ENCODE measurements at places on chromosomes 11 and 22.
A peak's percentile ranks its signal among the peaks of the same experiment; 100 is the strongest.

DNA sequence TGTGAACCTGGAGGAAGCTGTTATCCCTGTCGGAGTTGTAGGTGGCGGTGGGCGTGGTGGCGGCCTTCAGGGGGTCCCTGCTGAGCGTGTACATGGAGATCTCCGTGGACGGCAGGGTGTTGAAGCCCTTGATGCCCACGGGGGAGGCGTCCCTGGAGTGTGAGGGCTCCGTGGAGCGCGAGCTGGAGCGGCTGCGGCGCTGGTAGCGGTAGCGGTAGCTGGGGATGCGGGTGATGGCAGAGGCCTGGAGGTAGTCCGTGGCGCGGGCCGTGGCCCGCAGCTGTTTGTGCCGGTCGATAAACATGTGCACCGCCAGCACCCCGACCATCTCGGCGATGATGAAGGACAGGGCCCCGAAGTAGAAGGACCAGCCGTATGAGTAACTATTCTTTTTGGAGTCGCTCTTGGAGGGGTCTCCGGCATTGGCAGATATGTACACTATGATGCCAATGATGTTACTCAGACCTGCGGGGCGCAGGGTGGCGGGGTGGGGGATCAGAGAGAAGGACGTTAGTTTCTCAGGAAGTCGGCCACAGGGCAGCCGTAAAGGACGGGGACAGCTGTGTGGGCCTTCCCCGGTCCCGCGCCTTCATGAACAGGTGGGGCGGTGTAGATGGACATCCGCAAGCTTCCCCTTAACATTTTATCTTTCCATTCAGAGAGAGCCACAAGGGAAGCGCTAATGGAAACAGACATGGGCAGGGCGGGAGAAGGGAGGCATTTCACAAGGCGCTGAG lies 35.6 kb upstream of the EIF3D start:
- no peak for DNase-seq

GRCh38 chr22:43310311-43310710 lies 32.9 kb downstream of the SCUBE1 start:
- DNase-seq: no peak

DNA sequence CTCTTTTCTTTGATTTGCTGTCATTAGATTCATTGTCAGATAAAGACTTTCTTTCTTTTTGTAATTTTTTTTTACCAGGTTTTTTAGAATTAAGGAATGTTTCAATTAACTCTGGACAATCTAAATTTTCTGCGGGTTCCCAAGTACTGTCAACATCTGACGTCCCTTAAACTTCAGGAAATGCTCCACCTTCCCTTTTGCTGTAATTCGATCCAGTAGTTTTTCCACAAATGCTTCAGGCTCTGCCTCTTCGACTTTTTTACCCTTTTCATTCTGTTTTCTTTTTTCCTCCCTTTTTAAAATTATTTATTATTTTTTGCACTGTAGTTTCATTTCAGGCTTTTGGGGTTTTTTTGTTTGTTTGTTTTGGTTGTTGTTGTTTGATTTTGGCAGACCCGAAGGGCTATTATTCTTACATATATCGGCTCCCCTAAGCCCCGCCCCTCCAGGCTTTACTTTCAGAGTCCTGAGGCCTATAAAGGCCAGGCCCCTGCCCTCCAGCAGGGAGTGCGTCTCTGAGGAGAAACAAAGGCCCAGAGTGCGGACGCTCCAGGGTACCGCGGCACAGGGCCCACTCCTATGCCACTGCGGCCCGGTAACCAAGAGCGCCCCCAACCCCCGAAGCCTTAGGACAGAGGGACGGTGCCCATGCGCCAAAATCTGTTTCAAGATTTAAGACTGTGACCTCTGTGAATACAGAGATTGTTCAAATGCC lies 116.4 kb downstream of the TYR start:
- DNase-seq: peak; percentile 8

GRCh38 chr22:50621356-50621880 lies 6.5 kb downstream of the ARSA start:
- DNase-seq: no peak

DNA sequence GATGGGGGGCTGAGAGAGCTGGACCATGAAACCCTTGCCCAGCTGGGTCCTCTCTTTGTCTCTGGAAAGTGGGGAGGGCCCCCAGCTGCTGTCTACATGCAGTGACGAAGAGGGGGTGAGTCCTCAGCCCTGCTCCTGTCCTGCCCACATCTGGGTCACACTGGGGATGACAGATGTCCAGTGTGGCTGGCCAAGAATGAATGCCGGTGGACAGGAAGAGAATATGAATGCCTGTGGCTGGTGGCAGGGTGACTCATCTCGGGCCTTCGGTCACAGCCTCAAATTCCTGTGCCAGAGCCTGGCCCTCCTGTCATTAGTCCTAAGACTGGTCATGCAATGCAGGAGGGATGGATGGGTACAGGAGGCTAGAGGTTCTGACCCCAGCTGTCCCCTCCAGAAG lies 2.2 kb upstream of the PNPLA3 start:
- DNase-seq: no peak

GRCh38 chr11:73375830-73376159 lies 404 bp upstream of the RELT start:
- no peak for DNase-seq

DNA sequence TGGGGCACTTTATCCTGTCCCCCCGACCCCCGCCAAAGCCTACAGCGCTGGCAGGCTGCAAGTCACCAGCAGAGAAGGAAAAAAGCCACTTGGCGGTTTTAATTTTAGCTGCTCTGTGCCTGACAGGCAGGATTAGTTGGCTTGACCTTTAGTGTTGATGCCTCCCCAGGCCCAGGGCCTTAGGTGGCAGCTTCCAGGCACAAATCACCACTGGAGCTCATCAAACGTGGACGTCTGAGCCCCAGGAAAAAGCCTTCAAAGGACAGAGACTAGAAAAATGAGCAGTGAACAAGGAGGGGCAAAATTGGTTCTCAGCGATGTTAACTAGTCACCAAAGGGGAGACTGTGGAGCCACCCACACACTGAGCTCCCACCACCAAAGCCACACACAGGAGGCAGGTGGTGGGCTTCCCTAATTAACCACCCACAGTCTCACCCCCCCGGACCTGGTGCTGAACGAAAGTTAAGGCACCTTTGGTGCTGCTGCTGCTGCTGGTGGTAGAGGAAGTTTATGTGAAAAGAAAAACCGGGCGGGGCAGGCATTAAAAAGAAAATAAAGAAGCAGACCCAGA lies 4.4 kb upstream of the PYGM start:
- DNase-seq: no peak

DNA sequence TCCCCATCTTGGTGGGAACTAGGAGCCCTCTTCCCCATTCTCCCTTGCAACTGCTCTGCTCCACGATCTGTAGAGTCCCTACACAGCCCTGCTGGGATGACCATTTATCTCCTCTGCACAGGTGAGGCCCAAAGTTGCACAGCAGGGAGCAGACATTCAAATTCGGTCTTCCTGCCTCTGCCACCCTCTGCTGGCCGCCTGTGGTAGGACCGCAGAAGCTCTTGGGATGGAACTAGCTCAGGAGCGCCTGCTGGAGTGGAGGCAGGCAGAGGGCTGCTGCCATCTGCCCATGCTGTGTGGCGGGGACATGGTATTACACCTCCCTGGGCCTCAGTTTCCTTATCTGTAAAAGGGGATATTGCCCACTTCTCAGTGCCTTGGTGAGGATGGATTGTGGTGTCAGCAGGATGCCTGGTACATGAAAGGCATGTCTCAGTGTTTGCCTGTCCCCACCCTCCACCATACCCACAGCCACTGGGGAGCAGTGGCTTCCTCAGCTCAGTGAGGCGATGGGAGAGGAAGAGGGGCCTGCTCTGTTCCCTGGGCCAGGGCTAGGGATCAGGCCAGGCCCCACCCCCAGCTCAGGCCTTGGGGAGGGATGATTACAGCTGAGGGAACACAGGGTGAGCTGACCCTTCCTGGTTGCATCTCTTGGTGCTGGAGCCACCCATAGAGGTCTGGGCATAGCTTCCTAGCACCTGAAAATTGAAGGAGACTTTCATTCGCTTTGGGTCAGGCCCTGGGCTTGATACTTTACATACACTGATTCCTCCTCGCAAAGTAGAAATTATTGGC lies 11.3 kb upstream of the OMP start:
- peak; percentile 63 for DNase-seq

- no peak for DNase-seq
Observed at GRCh38 chr11:83023410-83023809, 48.3 kb downstream of the RAB30 start.

DNA sequence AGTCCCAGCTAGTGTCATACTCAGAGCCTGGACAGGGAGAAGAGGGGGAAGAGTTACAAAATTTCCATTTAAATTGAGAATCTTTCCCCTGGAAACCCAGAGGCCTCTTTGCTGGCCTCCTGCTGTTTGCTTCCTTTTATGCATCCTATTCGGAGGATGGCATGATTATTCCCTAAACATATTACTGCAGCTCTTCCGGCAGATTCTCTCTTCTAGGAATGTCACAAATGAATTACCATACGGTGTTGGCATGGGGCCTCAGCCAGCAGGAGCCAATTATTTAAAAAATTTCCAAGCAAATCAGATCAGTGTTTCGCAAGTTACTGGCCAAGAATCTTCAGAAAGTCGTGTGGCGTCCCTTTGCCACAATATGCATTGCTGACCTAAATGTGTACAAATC lies 326.7 kb upstream of the NCAM1 start:
- no peak for DNase-seq

DNA sequence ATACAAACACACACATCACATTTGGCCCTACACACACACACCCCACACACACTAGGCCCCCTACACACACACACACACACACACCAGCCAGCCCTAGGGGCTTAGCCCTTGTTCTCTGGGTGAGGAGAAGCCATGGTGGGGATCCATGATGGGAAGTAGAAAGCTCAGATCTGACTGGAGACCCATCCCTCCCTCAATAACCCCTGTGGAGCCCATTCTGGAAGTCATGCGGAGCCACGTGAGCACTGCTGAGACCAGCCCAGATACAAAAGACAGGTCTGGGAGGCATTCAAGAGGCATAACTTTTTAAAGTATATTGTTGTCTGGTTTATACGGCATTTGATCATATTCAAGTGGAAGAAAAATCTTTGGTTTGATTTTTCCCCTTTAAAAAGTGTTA lies 448.5 kb downstream of the SOX6 start:
- no peak for DNase-seq

GRCh38 chr22:31085928-31086327 lies 4.8 kb downstream of the SMTN start:
- no peak for DNase-seq

DNA sequence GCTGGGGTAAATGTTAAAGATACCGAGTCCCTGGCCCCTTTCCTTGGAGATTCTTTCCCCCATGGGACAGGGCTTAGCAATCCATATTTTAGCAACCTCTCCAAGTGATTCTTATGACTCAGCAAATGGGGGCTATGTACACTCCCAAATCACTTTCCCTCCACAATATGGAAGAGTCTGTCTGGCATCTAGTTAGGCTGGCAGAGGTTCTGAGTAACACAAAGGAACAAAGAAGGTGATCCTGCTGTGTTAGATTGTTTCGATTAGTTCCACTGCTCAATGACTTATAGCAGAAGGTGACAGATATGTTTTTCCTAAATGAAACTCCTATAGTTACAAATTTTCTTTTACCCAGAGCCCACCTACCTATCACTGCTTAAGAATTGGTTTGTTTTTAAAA lies 154.0 kb upstream of the SYT13 start:
- no peak for DNase-seq

DNA sequence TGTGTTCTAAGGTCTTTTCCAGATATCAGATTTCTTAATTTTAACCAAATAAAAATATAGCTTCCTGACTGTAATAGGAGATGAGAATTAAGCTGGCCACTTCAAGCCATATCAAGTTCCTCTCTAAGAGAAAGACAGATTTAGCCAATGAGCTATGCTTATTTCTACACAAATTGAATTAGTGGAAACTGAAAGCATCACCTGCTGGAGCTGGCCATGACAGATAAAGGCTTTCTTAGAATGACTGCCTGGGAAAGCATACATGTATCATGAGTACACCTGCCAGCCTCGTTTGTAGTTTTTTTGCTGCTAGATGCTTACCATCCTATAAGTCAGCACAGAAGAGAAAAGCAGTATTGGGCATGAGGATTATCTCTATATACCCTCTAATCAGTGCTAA lies 53.5 kb upstream of the DBX1 start:
- DNase-seq: no peak

- peak; percentile 68 for DNase-seq
Observed at GRCh38 chr11:8832571-8833260, 78.3 kb upstream of the AKIP1 start.

GRCh38 chr11:109016724-109017123 lies 351.9 kb downstream of the DDX10 start:
- no peak for DNase-seq

GRCh38 chr11:57335343-57336110 lies at the start of gene SSRP1:
Gene SSRP1 (minus strand): TSS chr11:57335892. CDS start chr11:57335121, 771 bp downstream.
- DNase-seq: peak; percentile 83

DNA sequence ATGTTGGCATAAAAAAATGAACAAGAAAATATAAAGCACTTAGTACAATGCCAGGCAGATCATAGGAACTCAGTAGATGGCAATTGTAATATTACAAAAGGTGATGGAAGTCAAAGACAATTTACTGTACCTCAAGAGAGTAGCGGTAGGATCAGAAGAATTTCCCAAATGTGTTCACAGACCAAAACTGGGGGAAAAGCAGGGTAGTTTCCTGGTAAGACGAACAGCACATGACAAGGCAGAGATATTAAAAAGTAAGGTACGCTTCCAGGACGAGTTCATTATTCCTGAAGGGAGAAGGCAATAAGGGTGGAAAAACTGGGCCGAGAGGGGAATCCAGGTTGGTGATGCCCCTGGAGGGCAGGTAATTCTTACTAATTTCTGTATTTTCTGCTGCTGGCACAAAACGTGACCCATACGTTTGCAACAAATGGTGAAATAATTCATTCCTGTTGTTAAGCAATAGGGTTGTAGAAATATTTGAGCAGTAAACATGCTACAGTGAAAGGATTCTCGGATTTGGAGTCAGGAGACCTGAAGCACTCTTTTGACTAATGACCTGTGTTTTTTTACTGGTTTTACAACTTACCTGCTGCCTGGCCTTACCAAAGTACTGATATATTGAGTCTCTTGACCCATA lies 786 bp upstream of the ANKRD42 start:
- no peak for DNase-seq

GRCh38 chr11:79296141-79296540 lies 144.7 kb downstream of the TENM4 start:
- DNase-seq: peak; percentile 58

DNA sequence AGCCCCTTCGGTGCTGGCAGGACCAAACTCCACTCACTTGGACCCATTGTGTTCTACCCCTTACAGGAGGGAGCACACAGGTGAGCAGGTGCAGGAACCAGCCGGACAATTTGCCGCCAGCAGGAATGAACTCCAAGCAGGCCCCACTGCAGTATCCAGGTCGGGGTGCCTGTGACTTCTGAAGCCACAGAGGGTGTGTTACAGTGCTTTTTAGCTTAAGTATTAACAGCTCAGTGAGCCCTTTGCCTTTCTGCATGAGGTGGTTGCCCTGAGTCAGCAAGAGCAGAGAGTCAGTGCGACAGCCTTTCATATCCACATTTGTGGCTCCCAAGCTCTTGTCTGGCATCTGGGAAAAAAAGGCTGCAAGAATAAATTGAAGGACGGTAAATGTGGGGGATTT lies 366.6 kb upstream of the LRRC4C start:
- DNase-seq: no peak

- DNase-seq: no peak
Observed at GRCh38 chr22:38748487-38749136, 7.2 kb downstream of the SUN2 start.

GRCh38 chr11:78213526-78214330 lies 25.0 kb downstream of the USP35 start:
- DNase-seq: no peak

GRCh38 chr11:114082415-114082748 lies 22.9 kb downstream of the ZBTB16 start:
- DNase-seq: no peak

GRCh38 chr11:118961591-118961990 lies 5.5 kb downstream of the UPK2 start:
- no peak for DNase-seq

GRCh38 chr11:123313262-123313661 lies 116.8 kb upstream of the GRAMD1B start:
- DNase-seq: no peak
